ENCODE measurements at places on chromosomes 7 and 10.

DNA sequence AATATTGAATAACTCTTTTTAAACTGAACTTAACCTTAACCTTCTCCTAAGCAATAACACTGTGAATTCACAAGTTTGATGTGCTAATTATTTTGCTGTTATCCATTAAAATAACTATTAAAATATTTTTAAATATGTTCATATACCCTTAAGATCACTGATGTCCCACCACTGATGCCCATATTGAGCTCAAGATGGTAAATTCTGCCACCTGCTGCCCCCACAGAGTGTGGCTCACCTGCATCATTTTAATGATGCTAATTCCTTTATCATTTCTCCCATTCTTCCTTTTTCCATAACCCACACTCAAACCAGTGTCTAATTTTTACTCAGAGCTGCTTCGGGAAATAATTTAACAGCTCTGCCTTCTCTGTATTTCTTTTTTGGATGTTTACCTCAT, 82.3 kb upstream of the ARID5B start:
- DNase-seq: no peak

DNA sequence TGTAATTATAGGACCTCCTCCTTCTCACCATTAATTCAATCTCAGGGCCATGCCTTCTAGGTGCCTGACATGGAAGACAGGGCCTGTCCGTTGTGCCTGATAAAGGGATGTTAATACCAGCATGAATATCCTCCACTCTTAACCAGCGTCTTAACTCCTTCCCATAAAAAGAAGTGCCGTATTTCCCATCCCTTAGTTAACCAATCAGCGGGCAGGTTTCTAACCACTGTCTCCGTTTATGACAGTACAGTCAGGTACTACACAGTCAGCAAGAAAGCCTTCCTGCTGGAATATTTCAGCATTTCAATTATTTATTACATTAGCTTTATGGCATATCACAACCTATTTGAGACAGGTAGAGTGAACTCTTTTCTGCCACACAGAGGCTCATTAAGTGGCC, 308.6 kb upstream of the FZD8 start:
- no peak for DNase-seq

DNA sequence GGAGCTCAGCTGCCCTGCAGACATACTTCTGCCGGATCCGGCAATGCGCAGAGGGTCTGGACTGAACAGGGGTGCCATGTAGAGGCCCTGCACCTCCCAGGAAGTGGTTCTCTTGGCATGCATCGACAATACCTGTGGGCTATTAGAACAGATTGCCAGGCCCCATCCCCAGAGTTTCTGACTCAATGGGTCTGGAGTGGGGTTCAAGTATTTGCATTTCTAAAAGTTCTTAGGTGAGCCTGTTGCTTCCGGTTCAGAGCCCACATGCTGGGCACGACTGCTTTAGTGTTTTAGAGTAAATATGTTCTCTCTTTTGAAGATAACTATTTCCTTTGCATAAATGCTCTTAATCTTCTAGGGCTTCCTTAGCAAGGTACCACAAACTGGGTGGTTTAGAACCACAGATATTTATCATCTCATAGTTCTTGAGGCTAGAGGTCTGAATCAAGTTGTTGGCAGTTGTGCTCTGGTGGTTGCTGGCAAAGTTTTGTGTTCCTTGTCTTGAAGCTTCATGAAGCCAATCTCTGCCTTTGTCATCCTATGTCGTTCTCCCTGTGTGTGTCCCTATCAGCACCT, 435.5 kb downstream of the TCERG1L start:
- no peak for DNase-seq

- DNase-seq: no peak
These were observed 184.5 kb upstream of the CXCL12 start for GRCh38 chr10:44569193-44570091.

- DNase-seq: no peak
These were observed 6.5 kb downstream of the MDH2 start for GRCh38 chr7:76054123-76055120.

- no peak for DNase-seq
These were observed 54.5 kb downstream of the NEURL1 start for GRCh38 chr10:103548006-103548405.

DNA sequence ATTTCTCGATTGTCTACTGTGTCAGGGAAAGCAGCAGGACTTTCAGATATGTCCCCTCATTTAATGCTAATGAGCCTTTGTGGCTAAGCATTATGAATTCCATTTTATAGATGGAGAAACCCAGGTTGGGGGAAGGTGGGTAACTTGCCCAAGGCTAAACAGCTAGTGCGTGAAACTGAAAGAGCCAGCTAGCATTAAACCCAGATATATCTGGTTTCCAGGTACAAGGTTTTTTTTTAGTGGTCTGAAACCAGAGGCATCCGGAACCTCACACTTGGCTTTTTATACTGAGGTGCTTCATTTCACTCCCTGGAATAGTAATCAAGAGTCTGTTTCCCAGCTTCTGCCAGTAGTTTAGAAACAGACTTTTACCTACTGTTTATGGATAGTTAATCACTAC, 694.8 kb downstream of the PHTF2 start:
- no peak for DNase-seq

DNA sequence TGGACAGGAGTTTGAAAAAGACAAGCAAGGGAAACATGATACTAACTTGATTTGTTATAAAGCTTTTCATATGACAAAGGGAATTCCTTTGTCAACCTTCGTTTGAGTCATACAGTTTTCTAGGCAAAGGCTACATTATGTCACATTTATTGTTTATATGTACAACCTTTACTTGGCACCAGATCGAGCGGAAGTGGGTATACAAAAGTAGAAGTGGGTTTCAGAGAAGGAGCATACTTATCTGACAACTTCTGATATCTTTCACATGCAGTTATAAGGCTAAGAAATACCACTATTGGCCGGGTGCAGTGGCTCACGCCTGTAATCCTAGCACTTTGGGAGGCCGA, 11.0 kb downstream of the STMP1 start:
- no peak for DNase-seq

DNA sequence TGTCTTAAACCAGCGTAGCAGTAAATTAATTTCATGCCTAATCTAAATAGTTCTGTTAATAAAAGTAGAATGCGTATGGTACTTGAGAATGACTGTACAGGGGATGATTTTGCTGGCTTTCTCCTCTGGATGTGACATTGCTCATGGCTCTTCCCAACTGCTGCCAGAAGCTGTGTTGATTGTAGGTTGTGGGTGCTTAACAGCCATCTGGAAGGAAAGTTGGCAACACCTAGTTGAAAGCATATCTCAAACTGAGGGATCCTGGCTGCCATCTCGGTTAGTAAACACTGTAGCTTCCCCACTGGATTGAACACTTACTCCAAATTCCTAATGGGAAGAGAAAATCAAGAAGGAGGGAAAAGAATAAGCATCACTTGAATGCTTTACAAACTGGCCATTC, 130.9 kb downstream of the NXPH1 start:
- DNase-seq: no peak

- no peak for DNase-seq
These were observed 7.2 kb downstream of the TNS3 start for GRCh38 chr7:47574482-47575329.

GRCh38 chr10:22315455-22316285, 518 bp upstream of the COMMD3 start:
- DNase-seq: no peak

- DNase-seq: no peak
These were observed 35.7 kb upstream of the MTPAP start for GRCh38 chr10:30384701-30385201.

DNA sequence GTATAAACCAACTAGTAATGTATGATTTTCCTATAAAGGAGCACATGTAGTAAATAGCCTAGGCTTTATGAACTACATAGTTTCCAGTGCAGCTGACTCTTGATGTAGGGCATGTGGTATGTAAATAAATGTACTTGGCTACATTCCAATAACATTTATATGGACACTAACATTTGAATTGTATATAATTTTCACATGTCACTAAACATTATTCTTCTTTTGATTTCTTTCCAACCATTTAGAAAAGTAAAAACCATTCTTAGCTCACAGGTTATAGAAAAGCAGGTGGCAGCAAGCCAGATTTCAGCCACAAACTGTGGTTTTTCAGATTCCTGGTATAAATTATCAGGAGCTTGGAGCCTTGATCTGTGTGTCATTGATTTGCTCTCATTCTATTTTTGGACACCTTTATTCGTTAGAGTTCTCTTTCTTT, 1182.0 kb downstream of the CNTNAP2 start:
- DNase-seq: no peak

DNA sequence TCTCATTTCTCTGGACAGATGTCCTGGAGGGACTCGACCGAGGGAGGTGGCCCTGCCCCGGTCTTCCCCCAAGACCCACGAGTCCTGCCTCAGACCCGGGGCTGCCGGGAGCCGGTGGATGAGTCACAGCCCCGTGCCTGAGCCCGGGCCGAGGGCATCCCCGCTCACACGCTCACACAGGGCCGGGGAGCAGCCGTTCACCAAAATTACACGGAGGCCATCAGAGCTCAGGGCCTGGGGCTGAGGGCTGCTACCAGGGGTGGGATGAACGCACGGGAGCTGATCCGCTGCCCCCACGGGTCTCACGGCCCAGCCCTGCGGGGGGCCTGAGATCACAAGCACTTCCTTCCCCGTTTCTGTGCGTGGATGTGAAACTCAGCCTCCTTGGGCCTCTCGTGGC, 17.5 kb downstream of the FAM20C start:
- DNase-seq: no peak

GRCh38 chr7:159201722-159202330, 57.2 kb upstream of the VIPR2 start:
- DNase-seq: no peak

DNA sequence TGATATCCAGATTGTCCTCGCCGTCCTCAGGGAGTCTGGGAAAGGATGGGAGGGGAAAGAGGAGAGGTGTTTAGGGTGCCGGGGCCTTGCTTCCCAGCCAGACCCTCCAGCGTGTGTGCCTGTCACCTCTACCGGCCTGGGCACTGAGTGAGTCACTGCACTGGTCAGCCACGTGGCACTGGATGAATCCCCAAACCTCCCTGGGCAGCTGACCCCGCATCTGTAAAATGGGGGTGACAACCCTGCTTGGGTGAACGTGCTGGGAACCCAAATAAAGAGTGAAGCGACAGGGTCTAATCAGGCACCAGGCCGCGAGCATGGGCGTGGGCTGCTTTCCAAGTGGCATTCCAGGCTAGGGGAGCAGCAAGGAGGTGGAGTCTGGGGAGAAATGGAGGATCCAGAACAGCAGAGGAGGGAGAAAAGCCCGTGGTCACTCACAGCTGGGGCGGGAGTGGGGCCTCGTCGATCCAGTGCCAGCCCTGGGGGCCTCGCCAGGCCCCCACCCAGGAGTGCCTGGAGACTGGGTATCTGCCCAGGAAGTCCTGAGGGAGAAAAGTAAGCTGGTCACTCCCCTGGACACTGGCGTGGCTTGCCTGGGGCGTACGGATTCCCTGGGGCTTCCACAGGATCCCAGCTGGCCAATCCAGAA, 29.7 kb downstream of the KLRG2 start:
- DNase-seq: no peak

DNA sequence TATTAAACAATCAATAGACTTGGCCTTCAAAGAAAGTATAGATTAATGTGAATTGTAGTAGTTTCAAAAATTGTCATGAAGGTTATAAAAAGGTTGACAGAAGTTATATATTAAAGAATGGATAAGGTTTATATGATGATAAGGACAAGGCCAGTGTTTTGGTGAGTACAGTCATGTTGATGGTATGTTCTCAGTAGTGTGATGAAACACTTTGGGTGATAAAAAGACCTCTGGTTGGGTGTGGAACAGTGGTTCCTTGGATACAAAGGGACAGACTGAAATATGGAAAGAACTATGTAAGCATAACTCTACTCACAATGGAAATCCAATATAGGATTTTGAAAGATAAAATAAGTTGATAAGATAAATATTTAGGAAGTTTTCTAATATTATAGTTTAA, 866.3 kb downstream of the ANKRD7 start:
- no peak for DNase-seq

DNA sequence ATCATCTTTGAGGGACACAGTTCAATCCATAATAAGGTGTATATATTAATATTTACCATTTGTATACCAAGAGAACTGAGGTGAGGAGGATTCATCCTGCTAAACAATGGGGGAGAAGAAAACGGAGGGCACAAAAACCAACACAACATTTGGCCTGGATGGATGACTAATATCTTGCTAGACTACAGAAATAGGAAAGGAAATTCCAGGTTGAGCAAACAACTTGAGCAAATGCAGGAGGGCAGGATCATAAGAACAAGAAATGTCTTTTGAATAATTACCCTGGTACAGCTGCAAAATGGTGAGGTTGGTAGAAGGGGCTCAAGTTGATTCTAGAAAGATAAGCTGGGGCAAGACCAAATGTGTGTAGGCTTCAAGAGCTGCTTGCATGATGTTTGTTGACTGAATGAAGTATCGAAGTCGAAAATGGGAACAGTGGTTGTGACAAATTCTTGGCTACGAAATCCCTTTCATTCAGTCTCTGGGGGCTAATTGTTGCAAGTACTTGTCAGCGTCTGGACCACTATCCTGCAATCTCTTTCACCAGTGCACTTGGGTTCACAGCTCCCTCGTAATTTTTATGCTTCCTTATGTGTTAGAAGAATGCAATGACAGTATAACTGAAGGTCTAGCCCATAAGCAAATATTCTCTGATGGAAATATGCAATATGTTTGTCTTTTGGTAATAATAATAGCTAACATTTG, 176.2 kb downstream of the PTEN start:
- DNase-seq: no peak

DNA sequence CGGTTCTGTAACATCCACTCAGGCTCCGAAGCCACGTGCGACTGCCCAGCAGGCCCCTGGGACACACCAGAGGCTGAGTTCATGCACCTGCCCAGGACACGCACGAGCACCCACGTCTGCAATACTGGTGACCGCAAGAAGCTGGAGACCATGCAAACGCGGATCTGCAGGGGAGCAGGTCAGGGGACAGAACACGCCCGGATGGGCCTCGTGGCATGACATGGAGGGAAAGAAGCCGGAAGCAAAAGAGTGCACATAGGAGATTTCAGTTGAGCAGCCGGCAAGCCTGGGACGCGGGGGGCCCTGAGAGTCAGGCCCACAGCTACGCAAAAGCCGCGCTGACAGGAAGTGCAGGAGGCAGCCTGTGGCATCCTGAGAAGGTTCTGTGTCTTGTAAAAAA, 73.7 kb downstream of the FOXL3 start:
- DNase-seq: no peak

- no peak for DNase-seq
These were observed 1.6 kb upstream of the PRF1 start for GRCh38 chr10:70604106-70604505.

Data from activated CD4-positive, alpha-beta T cell treated with anti-CD3 and anti-CD28 coated beads for 4 hours (primary cell).